ENCODE measurements at places on chromosomes 13 and 19.

DNA sequence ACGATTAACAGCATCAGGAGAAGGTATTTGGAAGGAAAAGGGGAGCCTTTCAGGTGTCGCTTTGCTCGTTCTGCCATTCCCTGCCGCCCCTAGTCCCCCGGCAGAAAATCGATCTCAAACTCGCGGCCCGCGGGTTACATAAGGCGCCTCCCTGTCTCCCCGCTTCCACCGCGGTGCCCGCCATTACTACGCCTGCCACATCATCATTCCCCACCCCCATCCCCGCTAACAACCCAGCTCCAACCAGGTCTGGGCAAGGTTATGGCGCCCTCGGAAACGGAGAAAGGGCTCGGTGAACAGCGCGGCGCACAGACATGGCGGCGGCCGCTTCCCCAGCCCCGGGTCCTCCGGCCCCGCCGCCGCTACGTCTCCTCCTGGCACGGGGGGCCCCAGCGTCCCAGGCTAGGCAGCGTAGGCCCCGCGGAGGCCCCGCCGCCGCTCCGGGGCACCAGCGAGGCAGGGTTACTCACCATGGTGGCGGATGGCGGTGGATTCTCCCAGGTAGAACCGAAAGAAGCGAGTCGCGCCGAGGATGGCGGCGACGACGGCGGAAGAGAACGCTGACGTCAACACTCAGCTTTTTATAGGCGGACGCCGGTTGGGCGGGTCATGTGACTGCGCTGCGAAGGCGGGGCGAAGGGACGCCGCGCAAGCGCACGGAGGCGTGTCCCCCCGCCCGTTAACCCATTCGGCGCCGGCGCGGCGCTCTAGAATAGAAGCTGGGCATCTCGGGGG lies at the start of gene EEF2:
Gene EEF2 (minus strand): TSS at position 556 of the 735 bp plus-strand sequence. CDS start 83 bp downstream, at position 473.
- peak; percentile 85 for DNase-seq

DNA sequence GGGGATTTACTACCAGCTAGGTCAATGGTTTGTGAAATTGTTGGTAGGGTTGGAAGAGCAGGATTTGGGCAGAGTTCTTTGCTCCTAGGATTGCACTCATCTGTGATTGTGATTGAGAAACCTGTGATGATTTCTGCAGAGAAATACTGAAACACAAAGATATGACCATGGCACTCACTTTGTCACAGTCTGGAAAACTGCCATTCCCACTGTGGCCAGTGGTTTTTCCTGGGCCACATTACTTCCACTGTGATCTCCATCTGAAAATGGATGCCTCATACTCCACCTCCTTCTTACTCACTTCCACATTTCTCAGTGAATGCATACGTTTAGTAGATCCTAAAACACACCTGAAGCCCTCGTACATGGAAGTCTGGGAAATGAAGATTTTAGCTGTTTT lies 593.2 kb downstream of the LMO7 start:
- no peak for DNase-seq

- DNase-seq: no peak
These were observed 177.0 kb downstream of the ZNF536 start for GRCh38 chr19:30549151-30549550.

DNA sequence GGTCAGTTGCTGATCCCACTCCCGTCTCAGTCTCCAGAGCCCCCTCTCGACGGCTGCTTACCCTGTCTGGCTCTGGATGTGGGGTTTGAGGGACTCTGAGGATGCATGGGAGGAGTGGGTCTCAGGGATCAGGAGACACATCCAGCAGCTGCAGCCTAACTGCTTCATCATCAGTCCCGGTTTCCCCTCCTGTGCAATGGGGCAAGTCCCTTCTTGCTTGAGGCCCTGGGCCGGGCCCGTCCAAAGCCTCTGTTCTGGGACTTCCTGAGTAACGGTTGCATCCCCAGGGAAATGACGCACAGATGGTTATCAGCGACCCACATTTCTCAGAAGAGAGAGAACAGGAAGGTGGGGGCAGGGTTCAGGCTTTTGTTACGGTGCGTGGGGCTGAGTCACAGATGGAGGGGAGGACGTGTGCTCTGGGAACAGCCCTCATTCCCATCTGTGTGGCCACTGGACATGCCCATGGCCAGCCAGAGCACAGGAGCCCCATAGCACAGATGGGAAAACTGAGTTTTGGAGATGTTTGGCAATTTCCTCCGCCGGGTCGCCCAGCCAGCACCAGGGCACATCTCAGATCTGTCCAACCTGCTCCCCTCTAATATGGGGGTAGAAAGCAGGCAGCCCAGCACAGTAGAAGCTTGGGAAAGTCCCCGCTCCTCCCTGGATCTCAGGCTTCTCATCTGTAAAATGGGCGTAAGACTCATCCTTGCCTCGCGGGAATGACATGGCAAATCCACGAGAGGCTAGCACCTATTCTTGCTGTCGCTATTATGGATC lies 19.3 kb downstream of the GNA15 start:
- peak; percentile 100 for DNase-seq

- DNase-seq: no peak
These were observed 121.8 kb downstream of the URI1 start for GRCh38 chr19:30063650-30064347.

GRCh38 chr13:47484548-47484947 lies 516.5 kb downstream of the SUCLA2 start:
- peak; percentile 86 for DNase-seq

GRCh38 chr13:73103238-73103637 lies 44.4 kb downstream of the KLF5 start:
- DNase-seq: no peak

DNA sequence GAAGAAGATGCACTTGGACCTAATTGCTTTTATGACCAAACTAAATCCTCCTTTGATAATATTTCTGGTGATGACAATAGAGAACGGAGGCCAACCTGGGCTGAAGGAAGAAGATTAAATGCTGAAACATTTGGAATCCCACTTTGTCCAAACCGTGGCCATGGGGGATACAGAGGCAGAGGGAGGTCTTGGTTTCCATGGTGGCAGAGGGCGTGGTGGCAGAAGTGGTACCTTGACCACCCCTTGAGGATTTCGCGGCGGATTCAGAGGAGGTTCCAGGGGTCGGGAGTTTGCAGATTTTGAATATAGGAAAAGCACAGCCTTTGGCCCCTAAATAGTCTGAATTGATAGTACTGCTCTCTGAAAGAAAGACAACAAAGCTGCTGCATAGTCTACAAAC lies 7.2 kb upstream of the LILRB3 start:
- no peak for DNase-seq

GRCh38 chr13:36453516-36453915 lies 21.2 kb downstream of the CCNA1 start:
- DNase-seq: peak; percentile 38

DNA sequence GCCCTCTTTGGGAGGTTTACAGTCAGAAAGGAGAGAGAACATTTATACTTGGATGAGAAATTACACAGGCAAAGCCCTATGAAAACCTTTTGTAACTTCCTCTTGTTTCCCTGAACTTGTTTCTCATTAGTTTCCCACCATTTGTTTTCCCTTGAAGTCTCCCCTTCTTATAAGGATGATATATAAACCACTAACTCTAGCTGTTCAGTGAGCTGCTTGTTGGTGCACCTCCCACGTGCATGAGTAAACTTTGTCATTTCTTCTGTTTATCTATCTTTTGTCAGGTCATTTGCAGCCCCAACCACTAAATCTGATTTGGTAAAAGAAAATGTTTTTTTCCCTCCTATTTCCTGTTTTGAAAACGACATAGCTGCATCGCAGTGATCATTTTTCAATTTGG lies 919.9 kb downstream of the SLITRK1 start:
- DNase-seq: peak; percentile 11

GRCh38 chr13:49308097-49308875 lies 60.6 kb downstream of the CDADC1 start:
- peak; percentile 94 for DNase-seq

DNA sequence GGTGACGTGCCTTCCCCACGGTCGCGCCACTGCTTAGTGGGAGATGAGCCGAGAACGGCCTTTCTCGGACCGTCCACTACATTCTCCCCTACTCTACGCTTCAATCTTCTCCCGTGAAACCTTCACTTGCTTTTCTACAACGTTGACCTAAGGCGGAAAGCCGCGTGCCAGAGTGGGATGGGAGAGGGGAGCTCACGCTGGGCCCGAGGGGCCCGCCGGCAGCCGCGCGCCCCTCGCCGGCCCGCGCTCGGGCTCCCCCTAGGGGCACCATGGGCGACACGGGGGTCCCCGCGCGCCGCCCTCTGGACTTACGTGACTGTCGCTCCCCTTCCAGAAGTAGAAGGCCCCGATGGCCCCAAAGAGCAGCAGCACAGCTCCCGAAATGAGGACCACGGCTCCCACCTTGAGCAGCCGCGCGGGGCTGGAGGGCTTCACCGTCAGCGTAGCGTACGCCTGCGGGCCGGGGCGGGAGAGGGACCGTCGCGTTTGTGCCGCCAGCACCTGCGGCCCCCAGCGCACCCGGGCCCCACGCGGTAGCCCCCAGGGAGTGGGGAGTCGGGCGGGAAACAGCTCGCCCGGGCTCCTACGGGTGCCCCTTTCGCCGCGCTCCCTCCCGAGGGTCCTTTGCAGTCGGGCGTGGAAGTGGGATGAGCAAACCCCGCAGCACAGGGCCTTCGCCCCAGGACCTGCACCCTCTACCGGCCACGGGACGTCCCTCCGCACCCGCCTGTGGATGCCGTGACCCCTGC lies 727 bp downstream of the CNMD start:
- DNase-seq: no peak

DNA sequence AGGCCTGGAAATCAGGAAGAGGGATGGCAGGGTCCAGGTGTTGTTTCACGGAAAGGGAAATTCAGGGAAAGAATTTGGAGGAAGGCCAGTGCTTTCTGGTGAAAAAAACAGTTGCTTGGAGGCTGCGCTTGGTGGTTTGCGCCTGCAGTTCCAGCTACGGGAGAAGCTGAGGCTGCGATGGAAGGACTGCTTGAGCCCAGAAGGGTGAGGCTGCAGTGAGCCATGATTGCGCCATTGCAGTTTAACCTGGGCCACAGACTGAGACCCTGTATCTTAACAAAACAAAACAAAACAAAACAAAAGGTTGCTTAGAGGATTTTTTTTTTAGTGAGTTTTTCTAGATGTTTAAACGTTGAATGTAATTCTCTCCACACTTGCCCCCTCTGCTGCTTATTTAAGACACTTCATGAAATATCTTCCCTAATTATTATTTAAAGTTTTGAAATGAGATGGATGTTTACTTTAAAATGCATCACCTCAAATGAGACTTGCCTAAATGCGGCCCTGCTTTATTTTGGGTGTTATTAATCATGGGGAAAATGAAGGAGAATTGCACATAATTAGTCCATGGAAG lies 75.4 kb upstream of the TRPC4 start:
- no peak for DNase-seq

- DNase-seq: peak; percentile 67
These were observed 122.4 kb downstream of the TRPC4 start for GRCh38 chr13:37747071-37747612.

DNA sequence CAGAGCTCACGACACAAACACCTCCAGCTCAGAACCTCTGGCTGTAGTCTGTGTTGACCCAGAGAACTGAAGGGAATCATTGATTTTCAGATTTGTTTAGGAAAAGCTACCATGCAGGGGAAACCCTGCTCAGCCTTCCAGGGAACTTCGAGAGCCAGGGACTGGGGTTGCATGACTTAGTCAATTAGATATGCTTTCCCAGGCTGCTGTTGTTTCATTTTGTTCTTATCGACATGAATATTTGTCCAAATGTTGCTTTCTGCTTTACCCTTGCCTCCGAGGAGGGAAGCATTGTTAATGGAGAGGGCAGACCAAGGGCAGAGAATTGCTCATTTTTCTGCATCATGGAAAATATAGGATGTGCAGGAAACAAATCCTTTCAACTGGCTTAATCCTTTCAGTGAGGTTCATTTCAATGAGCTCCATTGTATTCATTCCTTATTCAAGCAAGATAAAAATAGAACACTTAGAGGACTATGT lies 82.5 kb downstream of the KLF5 start:
- DNase-seq: no peak

- DNase-seq: no peak
These were observed 580.4 kb downstream of the UQCRFS1 start for GRCh38 chr19:28632371-28633080.

DNA sequence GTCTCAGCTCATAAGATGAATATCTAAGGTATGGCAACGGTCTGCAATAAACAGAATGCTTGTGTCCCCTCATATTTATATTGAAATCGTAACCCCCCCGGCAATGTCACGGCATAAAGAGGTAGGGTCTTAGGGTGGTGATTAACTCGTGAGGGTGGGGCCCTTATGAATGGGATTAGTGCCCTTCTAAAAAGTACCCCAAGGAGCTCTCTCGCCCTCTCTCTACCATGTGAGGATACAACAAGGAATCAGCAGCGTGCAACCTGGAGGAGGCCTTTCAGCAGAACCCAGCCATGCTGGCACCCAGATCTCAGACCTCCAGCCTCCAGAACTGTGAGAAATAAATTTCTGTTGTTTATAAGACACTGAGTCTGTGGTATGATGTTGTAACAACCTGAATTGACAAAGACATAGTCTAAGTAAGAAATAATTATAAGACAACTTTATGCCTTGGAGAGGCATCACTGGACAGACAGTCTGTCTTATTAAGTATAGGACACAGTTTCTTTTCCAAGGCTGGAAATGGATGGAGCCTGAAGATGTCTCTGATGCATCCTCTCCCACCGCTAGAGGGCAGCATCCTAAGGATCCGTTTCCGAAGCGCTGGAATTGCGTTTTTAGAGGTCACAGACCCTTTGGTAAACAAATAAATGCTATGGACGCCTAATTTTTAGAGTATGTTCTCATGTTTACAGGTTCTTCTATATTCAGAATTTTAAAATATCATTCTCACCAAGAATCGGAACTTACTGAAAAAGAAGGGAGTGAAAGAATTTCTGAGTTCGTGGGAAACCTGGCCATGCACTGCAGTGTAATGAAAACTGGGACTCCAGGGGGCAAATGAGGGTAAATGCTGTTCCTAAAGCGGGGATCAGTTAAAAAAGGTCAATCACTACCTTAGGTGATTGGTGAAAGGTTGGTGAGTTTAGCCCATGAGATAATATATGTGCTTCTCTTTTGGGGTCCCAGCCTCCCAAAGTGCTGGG lies 13.3 kb upstream of the LEUTX start:
- peak; percentile 56 for DNase-seq

DNA sequence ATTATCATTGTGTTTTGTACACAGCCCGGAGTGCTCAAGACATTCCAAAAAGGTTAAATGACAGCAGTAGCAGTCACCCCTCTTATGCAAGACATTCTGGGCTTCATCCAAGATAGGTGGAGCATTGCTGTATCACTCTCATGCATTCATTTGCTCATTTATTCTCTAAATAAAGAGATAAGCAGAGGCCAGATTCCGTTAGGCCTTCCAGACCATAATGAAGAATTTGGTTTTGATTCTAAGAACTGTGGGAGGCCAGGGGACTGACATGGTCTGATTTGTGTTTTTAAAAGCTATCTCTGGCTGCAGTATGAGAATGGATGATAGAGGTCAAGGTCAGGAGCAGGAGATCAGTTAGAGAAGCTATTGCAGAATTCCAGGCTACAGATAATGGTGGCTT lies 145.8 kb downstream of the KCNRG start:
- DNase-seq: peak; percentile 73

- DNase-seq: no peak
These were observed 67.7 kb upstream of the TM9SF2 start for GRCh38 chr13:99433543-99434075.

GRCh38 chr19:18501832-18502231 lies 20.0 kb downstream of the ELL start:
- no peak for DNase-seq

Measured in fibroblast of mammary gland (primary cell).